ENCODE measurements at places on chromosomes 3 and 15. TPM values are rescaled to one million over a fixed set of nuclear protein-coding genes. Genes with fewer than 3 reads are reported as not detected.

GRCh38 chr15:67873777-67874176 lies 33.9 kb upstream of the RNU6-1 start:
- no peaks in the 10 kb centered on the region for H3K36me3 ChIP-seq
- H3K27ac ChIP-seq = no peak overlapping the region
- DNase-seq = no peak
- no peaks in the 10 kb centered on the region for H3K27me3 ChIP-seq
- peaks cover 1% of the 10 kb centered on the region for H3K4me1 ChIP-seq
- no peak overlapping the region for H3K4me3 ChIP-seq

Gene WDR49
- 4.2 TPM for polyA plus RNA-seq

GRCh38 chr15:73838831-73839426 lies 34.4 kb upstream of the TBC1D21 start:
- no peaks in the 10 kb centered on the region for H3K4me1 ChIP-seq
- H3K4me3 ChIP-seq = no peak overlapping the region
- no peak for DNase-seq
- H3K27ac ChIP-seq = no peak overlapping the region

- no peak overlapping the region for H3K27ac ChIP-seq
- H3K4me1 ChIP-seq = peaks cover 32% of the 10 kb centered on the region
- no peak overlapping the region for H3K4me3 ChIP-seq
- H3K36me3 ChIP-seq = no peaks in the 10 kb centered on the region
- no peak for DNase-seq
Observed at GRCh38 chr15:92839696-92840095, 60.4 kb upstream of the CHD2 start.

Gene CFAP20DC
- polyA plus RNA-seq = not detected

- H3K4me1 ChIP-seq = peaks cover 25% of the 10 kb centered on the region
- no peak overlapping the region for H3K27ac ChIP-seq
- peaks cover 30% of the 10 kb centered on the region for H3K27me3 ChIP-seq
- H3K4me3 ChIP-seq = no peak overlapping the region
Observed at GRCh38 chr15:41490355-41490754, 3.3 kb upstream of the ITPKA start.

DNA sequence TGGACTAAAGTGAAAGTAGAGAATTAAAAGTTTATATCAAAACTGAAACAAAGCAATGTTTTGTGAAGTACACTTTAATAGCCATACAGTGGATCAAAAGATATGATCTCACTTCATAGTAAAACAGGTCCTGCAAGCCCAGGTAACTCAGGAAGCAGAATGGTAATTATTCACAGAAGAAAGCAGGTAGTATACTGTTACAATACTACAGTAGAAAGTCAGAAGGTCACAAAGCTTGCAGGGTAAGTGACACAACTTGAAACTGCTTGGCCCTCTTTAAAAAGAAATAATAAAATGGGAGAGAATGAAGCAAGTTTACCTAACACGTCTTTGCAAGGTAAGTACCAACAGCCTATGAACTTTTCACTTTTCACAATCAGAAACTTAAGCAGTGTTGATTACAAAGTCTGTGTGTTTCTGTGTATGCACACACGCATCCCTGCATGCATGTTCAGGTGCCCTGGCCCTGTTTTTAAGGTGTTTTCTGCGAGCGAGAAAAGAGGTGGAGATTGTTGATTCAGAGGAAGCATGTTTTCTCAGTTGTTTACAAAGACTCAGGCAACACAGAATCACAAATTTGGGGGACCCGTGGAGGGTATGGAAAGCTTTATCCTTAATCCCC lies at the start of gene NAALADL2:
TSS of gene NAALADL2 (plus strand) at position 221 of the 622 bp plus-strand sequence.
- no peak for DNase-seq
- no peak within 1 kb of the TSS for H3K27ac ChIP-seq
- H3K27me3 ChIP-seq = no peaks in the 10 kb centered on the region
- H3K4me1 ChIP-seq = no peaks in the 10 kb centered on the region
- H3K36me3 ChIP-seq = no peaks in the 10 kb centered on the region
- no peak within 1 kb of the TSS for H3K4me3 ChIP-seq

DNA sequence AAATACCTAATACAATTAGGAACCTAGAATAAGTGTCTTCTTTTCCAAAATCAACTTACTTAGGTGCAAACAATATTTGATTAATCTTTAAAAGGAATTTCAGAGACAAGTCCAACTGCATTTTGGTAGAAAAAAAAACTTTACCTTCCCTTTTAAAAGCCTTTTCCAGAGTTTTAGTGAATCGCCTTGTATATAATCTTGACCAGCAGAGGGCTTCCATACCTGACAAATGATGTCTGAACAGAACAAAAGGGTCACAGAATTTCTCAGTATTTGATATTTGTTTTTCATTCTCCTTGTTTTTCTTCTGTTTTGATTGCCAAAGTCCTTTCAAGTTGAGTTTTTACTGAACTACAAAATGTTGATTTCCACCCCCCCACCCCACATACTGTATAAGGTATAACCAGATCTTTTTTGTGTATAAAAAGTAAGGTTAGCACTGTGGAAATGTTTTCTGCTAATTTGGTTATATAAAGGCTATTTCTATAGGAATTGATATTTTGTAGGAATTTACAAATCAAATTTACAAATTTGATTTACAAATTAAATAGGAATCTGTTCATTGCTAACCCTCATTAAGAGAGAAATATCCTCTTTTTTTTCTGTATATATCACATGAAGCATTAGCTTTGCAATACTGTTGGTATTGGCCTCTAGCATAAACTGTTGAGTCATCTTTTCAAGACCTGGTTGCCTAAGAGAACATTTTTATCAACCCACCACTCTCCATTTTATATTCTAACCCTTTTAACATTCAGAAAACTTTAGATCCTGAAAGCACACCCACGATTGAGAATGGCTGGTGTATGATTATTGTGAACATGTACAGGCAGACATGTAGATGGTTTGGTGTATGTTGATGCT lies 464.1 kb upstream of the RARB start:
- H3K4me1 ChIP-seq = no peaks in the 10 kb centered on the region
- no peaks in the 10 kb centered on the region for H3K36me3 ChIP-seq
- no peak overlapping the region for H3K4me3 ChIP-seq
- no peak overlapping the region for H3K27ac ChIP-seq

Gene COX17
- polyA plus RNA-seq = 81.6 TPM

- peak within 1 kb of the TSS; percentile 56 for H3K4me3 ChIP-seq
- no peak within 1 kb of the TSS for H3K27ac ChIP-seq
- no peaks in the 10 kb centered on the region for H3K36me3 ChIP-seq
Observed at GRCh38 chr3:29280404-29281093, at the start of gene RBMS3. RBMS3 (plus strand) TSS chr3:29281071.

DNA sequence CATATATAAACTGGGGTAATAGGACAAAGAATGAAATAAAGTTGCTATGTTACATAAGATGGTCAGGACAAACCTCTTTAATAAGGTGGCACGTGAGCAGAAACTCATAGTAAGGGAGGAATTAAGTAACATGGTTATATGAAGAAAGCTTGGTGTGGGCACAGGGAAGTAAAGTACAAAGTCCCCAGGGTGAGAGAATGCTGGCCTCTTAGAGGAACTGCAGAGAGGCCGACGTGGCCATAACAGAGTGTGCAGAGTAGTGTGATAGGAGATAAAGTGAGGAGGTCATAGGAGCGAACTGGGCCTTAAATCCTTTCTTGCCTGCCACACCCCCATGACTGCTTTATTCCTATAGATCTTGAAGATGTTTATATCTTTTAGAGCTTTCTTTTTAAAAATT lies 17.4 kb upstream of the RBMS3 start:
- no peaks in the 10 kb centered on the region for H3K4me1 ChIP-seq
- DNase-seq = no peak
- H3K4me3 ChIP-seq = no peak overlapping the region
- no peaks in the 10 kb centered on the region for H3K27me3 ChIP-seq
- no peaks in the 10 kb centered on the region for H3K36me3 ChIP-seq
- no peak overlapping the region for H3K27ac ChIP-seq

Gene CILP
- not detected for polyA plus RNA-seq

- DNase-seq = peak; percentile 15
- H3K27ac ChIP-seq = no peak overlapping the region
- H3K4me3 ChIP-seq = no peak overlapping the region
- H3K36me3 ChIP-seq = no peaks in the 10 kb centered on the region
- no peaks in the 10 kb centered on the region for H3K27me3 ChIP-seq
Observed at GRCh38 chr3:125645616-125646015, 50.3 kb upstream of the OSBPL11 start.

- peak overlapping the region; percentile 52 for H3K4me3 ChIP-seq
- H3K27ac ChIP-seq = peak overlapping the region; percentile 12
- H3K4me1 ChIP-seq = peaks cover 21% of the 10 kb centered on the region
- H3K27me3 ChIP-seq = peaks cover 4% of the 10 kb centered on the region
- no peak for DNase-seq
Observed at GRCh38 chr15:51163843-51164242, 69.1 kb upstream of the TNFAIP8L3 start.

Gene CNTN6
- not detected for polyA plus RNA-seq

DNA sequence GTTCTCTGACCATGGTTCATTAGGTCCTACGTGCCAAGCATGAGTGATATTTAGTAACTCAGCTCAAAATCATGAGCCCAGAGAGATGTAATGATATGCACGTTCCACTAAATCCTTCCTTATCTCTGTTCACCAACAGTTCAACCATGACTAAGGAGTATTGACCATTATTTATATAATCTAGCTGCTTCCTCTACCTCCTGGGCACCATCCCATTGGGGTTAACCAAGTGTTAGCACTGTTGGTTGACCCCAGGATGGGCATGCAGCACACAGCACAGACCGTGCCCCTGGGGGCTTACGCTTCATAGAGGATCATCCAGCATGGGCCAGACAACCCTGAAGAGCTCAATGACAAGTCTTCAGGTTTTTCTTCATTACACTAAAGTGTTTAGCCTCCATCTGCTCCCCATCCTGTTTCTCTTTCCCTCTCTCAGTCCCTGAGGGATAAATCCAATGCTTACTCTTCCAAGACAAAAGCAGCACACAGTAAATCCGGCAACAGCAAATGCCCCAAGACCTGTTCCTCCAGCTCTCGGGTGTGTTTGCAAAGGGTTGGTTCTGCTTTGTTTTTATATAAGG lies 10.4 kb downstream of the FAM174B start:
- no peak overlapping the region for H3K27ac ChIP-seq
- no peak for DNase-seq
- no peaks in the 10 kb centered on the region for H3K4me1 ChIP-seq
- no peaks in the 10 kb centered on the region for H3K36me3 ChIP-seq
- H3K4me3 ChIP-seq = no peak overlapping the region

Gene ESYT3
- not detected for polyA plus RNA-seq

Gene GCNT3
- not detected for polyA plus RNA-seq

DNA sequence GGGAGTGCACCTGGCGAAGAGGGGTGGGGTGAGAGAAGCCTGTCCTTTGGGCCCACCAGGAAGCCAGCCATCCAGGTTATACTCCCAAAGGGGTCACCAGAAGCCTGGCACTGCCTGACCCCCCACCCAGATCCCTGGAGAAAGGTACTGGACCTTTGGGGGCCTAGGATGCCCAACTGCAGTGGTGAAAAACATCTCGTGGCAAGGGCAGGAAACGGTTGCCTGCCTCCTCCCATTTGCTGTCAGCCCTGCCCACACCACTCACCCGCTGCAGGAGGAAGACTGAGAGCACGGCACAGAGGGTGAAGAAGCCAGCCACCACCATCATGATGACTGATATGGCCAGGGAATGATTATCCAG lies 2.2 kb upstream of the ULK3 start:
- H3K27me3 ChIP-seq = no peaks in the 10 kb centered on the region
- H3K4me1 ChIP-seq = peaks cover 22% of the 10 kb centered on the region
- DNase-seq = no peak
- peaks cover 60% of the 10 kb centered on the region for H3K36me3 ChIP-seq

Gene TNK2
- polyA plus RNA-seq = 133 TPM

GRCh38 chr3:13021141-13022114 lies 51.8 kb downstream of the IQSEC1 start:
- H3K27me3 ChIP-seq = no peaks in the 10 kb centered on the region
- no peaks in the 10 kb centered on the region for H3K36me3 ChIP-seq
- no peak for DNase-seq
- peaks cover 28% of the 10 kb centered on the region for H3K4me1 ChIP-seq
- no peak overlapping the region for H3K27ac ChIP-seq

Gene GP5
- not detected for polyA plus RNA-seq

- H3K4me3 ChIP-seq = no peak overlapping the region
- DNase-seq = no peak
- no peaks in the 10 kb centered on the region for H3K27me3 ChIP-seq
Observed at GRCh38 chr3:16377847-16378302, 112.9 kb downstream of the OXNAD1 start.

Gene ANKDD1A
- polyA plus RNA-seq = 0.49 TPM

- H3K4me3 ChIP-seq = no peak overlapping the region
- H3K36me3 ChIP-seq = no peaks in the 10 kb centered on the region
- H3K27me3 ChIP-seq = no peaks in the 10 kb centered on the region
- H3K4me1 ChIP-seq = peaks cover 63% of the 10 kb centered on the region
Observed at GRCh38 chr3:129224984-129225393, 24.4 kb upstream of the COPG1 start.

DNA sequence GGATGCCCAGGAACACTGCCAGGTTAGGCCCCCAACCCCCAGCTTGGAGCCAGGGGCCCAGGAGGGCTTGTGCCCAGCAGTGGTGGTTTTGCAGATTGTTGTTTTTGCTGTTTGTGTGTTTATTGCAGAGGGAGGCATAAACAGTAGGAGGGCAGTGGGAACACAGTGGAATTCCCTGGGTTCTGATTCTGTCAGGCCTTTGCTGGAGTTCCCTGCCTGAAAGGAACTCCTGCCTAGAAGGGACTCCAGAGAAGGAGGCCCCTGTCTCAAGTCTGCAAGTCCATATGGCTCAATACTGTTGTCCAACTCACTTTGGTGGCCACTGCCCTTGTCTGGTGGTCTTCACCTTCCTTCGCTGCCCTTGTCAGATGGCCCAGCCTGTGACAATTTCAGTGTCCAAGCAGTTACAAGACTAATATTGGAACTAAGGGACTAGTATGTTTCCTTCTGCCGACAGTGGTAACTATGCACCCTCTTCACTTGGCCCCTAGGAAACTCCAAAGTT lies 47.4 kb upstream of the RAB6B start:
- no peaks in the 10 kb centered on the region for H3K27me3 ChIP-seq
- DNase-seq = no peak
- H3K36me3 ChIP-seq = no peaks in the 10 kb centered on the region
- H3K27ac ChIP-seq = no peak overlapping the region
- H3K4me1 ChIP-seq = peaks cover 4% of the 10 kb centered on the region
- no peak overlapping the region for H3K4me3 ChIP-seq

- no peaks in the 10 kb centered on the region for H3K27me3 ChIP-seq
- H3K4me3 ChIP-seq = no peak overlapping the region
- H3K36me3 ChIP-seq = peaks cover 8% of the 10 kb centered on the region
- peak; percentile 4 for DNase-seq
- no peaks in the 10 kb centered on the region for H3K4me1 ChIP-seq
- H3K27ac ChIP-seq = no peak overlapping the region
Observed at GRCh38 chr15:64247906-64248541, 85.2 kb upstream of the PPIB start.
